Stimulated activated CD4-positive, alpha-beta T cell treated with anti-CD3 and anti-CD28 coated beads, Interleukin-1b, Interleukin-23, amount 100 ng/mL, for 1 hour (primary cell): ENCODE measurements at places on chromosomes 6 and 20.

DNA sequence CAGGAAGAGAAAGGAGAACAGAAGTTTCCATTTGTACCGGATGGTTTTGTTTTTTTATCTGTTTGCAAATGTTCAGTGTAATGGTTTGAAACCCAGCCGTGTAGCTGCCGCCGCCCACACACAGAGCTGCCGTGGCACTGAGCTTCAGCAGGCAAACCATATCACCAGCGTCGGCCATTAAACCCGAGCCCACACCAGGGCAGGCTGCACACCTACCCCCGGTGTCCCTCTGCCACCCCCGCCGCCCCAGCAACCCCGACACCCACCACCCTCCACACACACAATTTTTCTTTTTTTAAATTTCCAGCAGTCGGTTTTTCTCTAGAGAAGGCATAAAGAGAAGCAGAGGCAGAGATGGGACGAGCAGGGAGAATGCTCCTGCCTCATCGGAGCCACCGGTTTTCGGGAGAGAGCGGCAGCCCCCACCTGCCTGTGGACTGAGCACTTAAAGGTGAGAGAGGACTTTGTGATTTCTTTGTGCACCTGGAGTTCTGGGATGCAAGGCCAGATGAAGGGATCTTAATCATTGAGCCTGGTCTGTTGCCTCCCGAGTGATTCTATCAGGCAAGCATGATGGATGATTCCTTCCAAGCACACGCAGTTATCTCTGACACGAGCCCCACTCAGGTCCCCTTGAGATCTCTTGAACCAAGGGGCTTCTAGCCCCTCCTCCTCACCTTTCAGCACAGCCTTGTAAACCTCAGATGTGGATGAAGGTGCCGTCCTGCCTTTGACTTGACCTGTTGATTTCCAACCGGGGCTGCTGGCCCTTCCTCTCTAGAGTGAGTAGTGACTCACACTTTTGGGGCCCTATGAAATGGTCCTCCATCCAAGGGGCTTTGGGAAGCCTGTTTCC is 17.5 kb upstream of the ZNF831 start:
- DNase-seq = peak; percentile 51

GRCh38 chr6:130105996-130106704 is 87.8 kb downstream of the L3MBTL3 start:
- DNase-seq = no peak

DNA sequence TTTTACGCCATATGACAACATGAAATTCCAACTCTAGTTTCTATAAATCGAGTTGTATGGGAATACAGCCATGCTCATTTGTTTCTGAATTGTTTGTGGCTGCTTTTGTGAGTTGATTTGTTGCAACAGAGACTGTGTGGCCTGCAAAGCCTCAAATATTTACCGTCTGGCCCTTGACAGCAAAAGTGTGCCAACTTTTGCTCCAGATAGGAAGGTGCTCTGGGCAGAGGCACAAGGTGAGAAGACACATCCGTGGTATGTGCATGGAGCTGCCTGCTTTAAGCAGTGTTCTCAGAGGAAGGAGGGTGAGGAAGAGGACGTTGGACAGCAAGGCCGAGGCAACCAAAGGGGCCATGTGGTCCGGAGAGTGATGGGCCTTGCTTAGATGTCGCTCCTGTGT is 57.4 kb downstream of the IYD start:
- DNase-seq = no peak

DNA sequence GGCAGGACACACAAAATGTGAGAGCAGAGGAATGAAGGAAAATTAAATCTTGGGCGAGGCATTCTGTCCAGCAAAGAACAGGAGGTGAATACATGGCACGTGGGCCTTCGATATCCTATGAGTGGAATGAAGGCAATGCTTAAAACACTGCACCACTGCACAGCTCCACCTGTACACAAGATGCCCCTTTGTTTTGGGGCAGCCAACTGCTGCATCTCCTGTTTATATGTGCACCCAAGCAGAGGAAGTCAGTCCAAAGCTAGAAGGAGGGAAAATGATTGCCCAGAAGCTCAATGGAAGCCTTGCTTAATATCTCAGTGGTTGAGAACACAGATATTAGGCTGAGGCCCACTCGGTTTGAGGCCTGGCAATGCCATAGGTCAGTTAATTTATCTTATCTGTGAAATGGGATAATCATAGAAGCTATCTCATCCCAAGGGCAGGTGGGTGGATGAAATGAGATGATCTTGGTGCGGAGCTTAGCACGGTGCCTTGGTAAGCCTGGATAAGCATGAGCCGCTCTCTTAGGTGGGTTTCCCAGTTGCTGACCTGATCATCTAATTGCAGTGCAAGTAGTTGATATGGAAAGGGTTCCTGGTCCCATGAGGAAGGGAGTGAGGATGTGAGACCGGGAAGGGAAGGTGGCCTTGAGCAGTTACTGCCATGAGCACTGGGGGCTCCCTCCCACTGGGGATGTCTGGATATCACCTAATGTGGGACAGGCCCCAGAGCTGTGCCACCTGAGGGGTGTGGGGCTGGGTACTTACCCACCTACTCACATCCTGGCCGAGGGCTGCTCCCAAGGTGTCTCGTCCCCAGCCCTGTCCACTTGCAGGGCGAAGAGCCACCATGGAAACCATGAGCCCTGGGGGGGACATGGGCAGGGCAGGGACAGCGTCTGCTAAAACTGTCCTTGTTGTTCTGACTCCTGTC is 9.9 kb downstream of the BANF2 start:
- no peak for DNase-seq

GRCh38 chr6:145148776-145149175 is 586.5 kb downstream of the EPM2A start:
- no peak for DNase-seq

- peak; percentile 10 for DNase-seq
Measured at GRCh38 chr6:147506704-147507114, 1.8 kb upstream of the SAMD5 start.

DNA sequence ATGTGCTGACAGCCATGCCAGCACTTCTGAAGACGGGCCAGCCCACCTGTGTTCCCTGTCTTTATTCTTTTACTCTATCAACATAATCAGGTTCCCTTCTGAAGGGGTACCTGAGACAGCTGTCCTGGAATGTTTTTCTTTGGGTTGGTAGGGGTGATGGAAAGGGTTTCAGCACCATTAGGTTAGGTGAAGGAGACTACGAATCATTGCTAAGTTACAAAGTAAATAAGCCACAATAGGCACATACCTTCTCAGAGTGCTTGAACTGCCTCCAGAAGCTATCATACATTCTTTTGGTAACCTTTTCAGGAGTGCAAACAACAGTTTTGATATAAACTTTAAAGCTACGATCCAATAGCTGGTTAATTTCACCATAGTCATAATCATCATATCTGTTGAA is 106.3 kb downstream of the SESN1 start:
- DNase-seq = no peak

DNA sequence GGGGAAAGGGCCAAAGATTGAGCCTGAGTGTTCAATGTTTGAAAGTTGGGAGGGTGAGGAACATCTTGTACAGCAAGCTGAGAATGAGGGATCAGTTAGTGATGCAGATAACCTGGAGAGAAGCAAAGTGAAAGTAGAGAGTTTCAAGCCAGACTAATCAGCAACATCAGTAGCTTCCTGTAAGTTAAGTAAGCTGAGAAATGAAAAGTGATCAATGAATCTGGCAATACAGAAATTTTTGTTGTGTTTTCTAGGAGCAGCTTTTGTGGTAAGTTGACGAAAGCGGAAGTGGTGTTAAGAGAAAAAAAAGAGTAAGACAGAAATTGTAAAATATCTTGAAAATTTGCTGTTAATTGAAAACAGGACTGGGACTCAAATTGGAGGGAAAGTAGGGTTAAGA is 855.5 kb upstream of the MAP3K7 start:
- DNase-seq = no peak
